ENCODE measurements at places on chromosomes 11 and 22. TPM values are rescaled to one million over a fixed set of nuclear protein-coding genes. Genes with fewer than 3 reads are reported as not detected.
A peak's percentile ranks its signal among the peaks of the same experiment; 100 is the strongest.

The MUC2 gene
- 0.26 TPM for total RNA-seq

DNA sequence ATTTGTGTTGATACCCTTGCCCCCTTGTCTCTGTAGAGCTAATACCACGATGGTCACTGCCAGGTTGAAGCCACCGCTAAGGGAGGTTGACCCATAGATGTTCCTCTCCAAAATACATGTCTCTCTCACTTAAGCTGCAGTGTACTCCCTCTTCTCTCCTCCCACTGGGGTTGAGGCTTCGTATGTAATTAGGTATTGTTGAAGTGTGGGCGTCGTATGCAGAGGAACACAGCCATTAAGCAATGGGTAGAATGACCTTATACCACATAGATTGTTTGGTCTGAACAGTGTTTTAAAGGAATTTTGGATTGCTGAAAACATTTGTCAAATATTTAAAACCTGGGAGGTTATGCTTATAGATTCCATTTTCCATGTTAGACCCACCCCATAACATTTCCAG lies 71.9 kb downstream of the TRAF6 start:
- H3K27me3 ChIP-seq, result no peaks in the 10 kb centered on the region
- H3K36me3 ChIP-seq, result no peaks in the 10 kb centered on the region
- no peak overlapping the region for H3K27ac ChIP-seq
- no peaks in the 10 kb centered on the region for H3K4me1 ChIP-seq
- DNase-seq, result no peak

- DNase-seq, result no peak
These were observed 4.8 kb downstream of the PARVG start for GRCh38 chr22:44185237-44186120.

DNA sequence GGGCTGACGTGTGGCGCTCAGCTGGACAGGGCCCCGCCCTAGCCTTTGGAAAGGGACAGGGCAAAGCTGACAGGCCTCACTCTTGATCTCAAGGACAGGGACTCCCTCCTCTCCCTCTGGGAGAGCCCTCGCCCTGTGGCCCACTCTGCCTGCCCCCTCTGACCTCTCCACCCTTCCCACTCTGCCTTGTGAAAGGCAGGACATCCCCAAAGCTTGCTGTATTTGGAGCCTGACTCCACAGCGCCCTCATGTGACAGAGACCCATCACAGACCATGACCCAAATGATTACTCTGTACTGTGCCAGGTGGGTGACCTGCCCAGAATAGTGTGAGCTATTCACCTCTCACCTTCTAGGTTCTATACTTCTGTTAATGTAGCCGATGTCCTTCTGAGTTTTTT lies 18.8 kb downstream of the P2RY2 start:
- no peak overlapping the region for H3K4me3 ChIP-seq
- H3K27ac ChIP-seq, result no peak overlapping the region
- peaks cover 38% of the 10 kb centered on the region for H3K4me1 ChIP-seq
- peak; percentile 77 for DNase-seq
- peaks cover 40% of the 10 kb centered on the region for H3K36me3 ChIP-seq

DNA sequence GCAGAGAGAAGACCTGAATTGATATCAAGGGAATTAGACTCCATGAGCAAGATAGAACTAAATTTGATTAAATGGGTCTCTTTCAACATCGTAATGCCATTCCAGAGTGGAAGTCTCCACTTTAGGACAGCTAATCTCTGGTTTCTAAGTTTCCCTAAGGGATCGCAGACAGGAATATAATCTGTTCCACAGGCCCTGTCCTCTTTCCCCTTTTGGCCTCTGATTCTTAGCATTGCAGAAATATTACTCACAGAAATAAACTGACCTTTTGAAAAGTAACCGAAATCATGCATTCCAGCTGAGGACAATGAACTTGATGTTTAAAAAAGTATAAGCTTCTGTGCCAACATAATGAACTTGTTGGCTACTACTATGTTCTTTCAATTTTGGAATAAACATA lies 227.8 kb downstream of the ETS1 start:
- H3K27me3 ChIP-seq, result no peaks in the 10 kb centered on the region
- DNase-seq, result no peak
- no peak overlapping the region for H3K27ac ChIP-seq
- H3K4me3 ChIP-seq, result no peak overlapping the region
- peaks cover 17% of the 10 kb centered on the region for H3K4me1 ChIP-seq

The PATE2 gene
- not detected for total RNA-seq

- peaks cover 22% of the 10 kb centered on the region for H3K4me1 ChIP-seq
- H3K4me3 ChIP-seq, result peak overlapping the region; percentile 89
- no peak for DNase-seq
- no peaks in the 10 kb centered on the region for H3K27me3 ChIP-seq
- H3K27ac ChIP-seq, result no peak overlapping the region
These were observed 1.4 kb upstream of the C11orf24 start for GRCh38 chr11:68273026-68273738.

- no peak overlapping the region for H3K27ac ChIP-seq
- DNase-seq, result no peak
- H3K36me3 ChIP-seq, result peaks cover 25% of the 10 kb centered on the region
- H3K4me1 ChIP-seq, result peaks cover 20% of the 10 kb centered on the region
- no peaks in the 10 kb centered on the region for H3K27me3 ChIP-seq
These were observed 39.1 kb downstream of the SNX19 start for GRCh38 chr11:130876931-130877915.

The RAB39A gene
- not detected for total RNA-seq

DNA sequence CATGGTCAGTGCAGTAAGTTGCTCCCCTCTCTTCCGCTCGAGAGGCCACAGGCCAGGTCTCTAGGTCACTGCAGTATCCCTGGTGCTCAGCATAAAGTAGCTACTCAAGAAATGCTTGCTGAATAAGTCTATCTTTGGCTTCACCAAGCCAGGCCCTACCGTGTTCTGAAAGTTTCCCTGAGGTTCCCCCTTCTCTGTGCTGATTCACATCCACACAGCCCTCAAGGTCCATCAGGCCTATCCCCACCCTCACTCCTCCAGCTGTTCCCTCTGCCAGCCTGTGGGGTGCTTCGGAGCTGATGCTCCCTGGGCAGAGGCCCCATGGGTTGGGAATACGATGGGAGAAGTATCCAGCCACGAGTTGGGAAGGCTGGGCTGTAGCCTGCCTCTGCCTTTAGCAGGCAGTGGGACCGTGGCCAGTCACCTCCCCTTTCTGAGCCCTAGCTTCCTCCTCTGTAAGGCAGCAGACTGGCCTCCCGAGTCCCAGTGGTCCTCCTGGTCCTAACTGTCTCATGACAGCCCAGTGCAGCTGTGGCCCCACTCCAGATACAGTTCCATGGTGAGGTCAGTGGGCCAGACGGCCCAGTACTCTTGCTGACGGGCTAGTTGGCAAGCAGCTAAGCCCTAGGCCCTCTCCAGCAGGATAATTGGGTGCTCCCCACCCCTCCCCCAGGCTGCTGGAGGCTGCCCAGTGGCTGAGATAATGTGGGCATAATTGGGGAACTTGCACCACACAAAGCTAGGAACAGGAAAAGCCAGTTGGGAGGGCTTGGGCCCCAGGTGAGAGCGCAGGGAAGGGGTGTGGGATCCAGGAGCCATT lies 48.2 kb downstream of the NECTIN1 start:
- no peak overlapping the region for H3K4me3 ChIP-seq
- peaks cover 46% of the 10 kb centered on the region for H3K4me1 ChIP-seq
- H3K27ac ChIP-seq, result no peak overlapping the region
- peak; percentile 13 for DNase-seq
- peaks cover 19% of the 10 kb centered on the region for H3K36me3 ChIP-seq

The SYT8 gene
- total RNA-seq, result 4.7 TPM

DNA sequence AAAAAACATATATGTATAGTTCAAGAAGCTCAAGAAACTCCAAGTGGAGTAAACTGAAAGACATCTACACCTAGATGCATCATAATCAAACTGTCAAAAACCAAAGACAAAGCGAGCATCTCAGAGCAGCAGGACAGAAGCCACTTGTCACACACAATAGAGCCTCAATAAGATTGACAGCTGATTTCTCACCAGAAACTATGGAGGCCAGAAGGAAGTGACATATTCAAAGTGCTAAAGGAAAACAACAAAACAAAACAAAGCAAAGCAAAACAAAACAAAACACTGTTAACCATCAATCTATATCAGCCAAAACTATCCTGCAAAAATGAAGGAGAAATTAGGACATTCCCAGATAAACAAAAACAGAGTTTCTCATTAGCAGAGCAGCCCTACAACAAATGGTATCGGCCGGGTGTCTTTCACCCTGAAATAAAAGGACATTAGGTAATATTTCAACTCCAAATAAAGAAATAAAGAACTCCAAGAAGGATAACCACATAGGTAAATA lies 65.8 kb upstream of the SEPTIN5 start:
- no peak overlapping the region for H3K27ac ChIP-seq
- 0 out of 2 replicates have a peak, but pooled peaks cover 4% of the 10 kb centered on the region for H3K27me3 ChIP-seq
- no peaks in the 10 kb centered on the region for H3K36me3 ChIP-seq
- no peak overlapping the region for H3K4me3 ChIP-seq
- no peaks in the 10 kb centered on the region for H3K4me1 ChIP-seq

GRCh38 chr22:32544953-32545558 lies 70.4 kb downstream of the FBXO7 start:
- H3K4me3 ChIP-seq, result no peak overlapping the region
- H3K27me3 ChIP-seq, result no peaks in the 10 kb centered on the region
- DNase-seq, result no peak
- no peak overlapping the region for H3K27ac ChIP-seq
- no peaks in the 10 kb centered on the region for H3K36me3 ChIP-seq

The DGCR2 gene
- 36.1 TPM for total RNA-seq

DNA sequence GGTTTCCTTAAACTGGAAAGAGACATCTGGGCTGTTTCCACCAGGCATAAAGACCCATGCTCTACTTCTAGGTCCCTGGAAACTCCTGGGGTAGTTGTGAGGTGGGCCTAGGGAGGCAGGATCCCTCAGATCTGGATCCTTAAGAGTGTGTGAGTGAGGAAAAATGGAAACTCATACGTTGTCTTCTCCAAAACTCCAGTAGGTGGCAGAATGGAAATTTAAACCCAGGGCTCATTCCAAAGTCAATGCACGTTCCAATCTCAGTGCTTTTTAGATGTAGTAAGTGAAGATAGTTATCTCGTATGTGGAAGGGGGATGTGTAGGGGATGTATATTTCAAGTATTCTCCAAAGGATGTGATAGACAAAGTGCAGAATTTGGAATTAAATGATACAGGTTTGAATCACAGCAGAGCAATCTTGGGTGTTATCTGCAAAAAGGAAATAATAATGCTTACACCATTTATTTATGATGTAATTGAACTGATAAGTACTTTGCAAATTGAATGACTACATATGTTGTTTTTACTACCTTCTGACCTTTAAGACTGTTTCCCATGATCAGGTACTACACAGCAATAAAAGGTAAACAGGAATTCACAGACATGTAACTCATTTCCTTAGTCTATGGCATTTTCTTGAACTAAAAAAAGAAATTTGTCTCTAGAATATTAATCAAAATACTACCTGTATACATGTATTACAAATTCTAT lies 13.1 kb upstream of the MMP1 start:
- no peaks in the 10 kb centered on the region for H3K27me3 ChIP-seq
- peak; percentile 69 for DNase-seq
- 0 out of 2 replicates have a peak, but pooled peaks cover 5% of the 10 kb centered on the region for H3K4me1 ChIP-seq
- H3K27ac ChIP-seq, result no peak overlapping the region

GRCh38 chr11:120867531-120867930 lies 156.4 kb upstream of the TBCEL start:
- DNase-seq, result peak; percentile 18
- H3K27ac ChIP-seq, result no peak overlapping the region
- peaks cover 50% of the 10 kb centered on the region for H3K27me3 ChIP-seq
- peaks cover 14% of the 10 kb centered on the region for H3K4me1 ChIP-seq

DNA sequence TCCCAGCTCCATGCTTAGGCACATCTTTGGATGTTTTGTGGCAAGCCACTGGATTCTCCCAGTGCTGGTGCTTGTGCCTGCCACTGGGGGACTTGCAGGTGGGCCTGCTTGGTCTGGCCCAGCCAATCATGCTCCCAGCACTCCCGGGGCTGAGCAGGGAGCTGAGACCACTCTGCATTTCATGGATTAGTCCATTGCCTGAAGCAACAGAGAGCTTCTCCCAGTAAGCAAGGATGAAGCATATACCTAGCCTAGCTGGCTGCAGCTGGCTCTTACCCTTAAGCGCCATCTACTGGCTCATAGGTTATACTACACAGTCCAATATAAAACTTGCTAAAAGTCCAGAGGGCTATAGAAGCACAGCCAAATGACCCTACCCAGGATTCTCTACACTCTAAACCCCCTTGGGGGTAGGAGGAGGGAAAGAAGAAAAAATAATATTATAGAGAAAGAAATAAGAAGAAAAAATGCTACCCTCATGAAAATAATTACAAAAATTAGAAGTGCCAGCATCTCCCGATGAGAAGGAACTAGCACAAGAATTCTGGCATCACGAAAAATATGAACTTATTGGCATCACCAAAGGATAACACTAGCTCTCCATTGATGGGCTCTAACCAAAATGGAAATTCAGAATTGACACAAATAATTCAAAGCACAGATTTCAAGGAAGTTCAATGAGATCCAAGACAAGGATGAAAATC lies 275.3 kb downstream of the C11orf87 start:
- H3K27me3 ChIP-seq, result no peaks in the 10 kb centered on the region
- H3K36me3 ChIP-seq, result no peaks in the 10 kb centered on the region
- peak; percentile 64 for DNase-seq
- H3K27ac ChIP-seq, result peak overlapping the region; percentile 30

DNA sequence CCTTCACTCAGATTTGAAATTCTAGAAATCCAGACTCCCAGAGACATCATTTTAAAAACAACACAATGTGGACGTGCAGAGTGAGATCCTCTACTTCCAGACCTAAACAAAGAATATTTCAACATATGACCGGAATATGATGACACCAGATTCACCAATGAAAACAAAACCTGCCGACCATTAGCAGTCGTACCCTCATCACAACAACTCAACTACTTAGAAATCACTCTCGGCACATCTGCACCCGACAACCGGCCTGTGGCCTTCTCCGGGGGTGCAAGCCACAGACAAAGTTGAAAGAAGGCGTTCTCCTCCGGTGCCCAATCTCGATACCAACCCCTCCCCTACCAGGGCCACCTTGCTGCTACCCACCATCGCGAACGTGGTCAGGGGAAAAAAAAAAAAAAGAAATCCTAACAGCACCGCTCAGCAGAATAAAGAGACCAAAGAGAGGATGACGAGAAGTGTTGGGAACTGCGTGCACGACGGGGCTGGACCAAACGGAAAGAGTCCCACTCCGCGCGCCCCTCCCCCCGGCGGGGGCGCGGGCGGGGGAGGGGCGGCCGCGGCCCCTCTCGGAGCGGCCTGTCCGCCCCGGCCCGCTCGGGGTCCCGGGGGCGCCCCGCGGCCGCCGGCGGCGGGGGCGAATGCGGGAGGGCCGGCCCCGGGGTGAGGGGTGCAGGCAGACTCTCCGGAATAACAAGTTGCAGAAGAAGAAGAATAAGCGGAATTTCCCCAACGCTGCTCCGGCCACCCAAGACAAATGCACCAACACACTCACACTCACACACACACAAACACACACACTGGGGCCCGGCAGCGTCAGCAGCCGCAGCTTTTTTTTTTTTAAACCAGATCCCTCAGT lies 1.7 kb downstream of the PHF21A start:
- H3K27ac ChIP-seq, result no peak overlapping the region
- DNase-seq, result peak; percentile 22
- H3K36me3 ChIP-seq, result no peaks in the 10 kb centered on the region
- H3K27me3 ChIP-seq, result no peaks in the 10 kb centered on the region

Measured in PC-3 (cell line).